ENCODE measurements at places on chromosomes 4 and X.

DNA sequence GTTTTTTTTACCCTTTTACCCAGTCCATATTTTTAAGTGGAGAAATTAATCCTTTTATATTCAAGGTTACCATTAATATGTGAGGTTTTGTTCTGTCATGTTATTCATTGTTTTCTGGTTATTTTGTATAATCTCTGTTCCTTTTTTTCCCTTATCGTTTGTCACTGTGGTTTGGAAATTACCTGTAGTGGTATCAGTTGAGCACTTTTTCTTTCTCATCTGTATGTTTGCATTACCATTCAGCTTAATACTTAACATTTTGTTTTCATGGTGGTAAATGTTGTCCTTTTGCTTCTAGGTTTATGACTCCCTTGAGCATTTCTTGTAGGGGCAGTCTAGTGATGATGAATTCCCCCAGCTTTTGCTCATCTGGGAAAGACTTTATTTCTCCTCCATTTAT lies 6.6 kb downstream of the ETDC start:
- DNase-seq = no peak

DNA sequence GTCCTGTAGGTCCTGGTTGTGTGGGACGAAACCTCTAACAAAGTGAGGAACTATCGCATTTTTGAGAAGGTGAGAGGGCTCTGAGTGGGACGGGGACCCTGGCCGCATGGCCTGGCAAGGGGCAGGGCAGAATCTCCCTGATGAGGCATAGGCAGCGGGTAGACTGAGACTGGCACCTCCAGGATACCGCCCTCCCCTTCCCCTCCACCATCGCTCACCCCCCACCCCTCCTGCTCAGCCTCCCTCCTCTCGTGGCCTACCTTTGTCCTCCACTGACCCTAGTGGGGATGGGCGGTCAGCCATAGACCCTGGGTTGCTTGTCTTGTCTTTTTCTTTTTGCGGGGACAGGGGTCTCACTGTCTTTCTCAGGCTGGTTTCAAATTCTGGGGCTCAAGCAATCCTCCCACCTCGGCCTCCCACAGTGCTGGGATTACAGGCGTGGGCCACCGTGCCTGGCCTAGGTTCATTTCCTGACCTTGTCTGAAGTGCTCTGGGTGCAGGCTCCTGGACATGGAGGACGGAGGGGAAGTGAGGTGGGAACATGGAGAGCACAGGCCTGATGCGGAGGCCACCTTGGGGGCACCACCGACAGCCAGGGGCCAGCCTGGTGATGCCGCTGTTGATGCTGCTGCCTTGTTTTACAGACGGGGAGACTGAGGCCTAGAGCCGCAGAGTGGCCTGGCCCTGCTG lies 10.5 kb upstream of the ADD1 start:
- DNase-seq = no peak

- no peak for DNase-seq
Measured at GRCh38 chr4:55008166-55009056, 117.0 kb downstream of the KDR start.

GRCh38 chrX:103739421-103739820 lies 28.7 kb downstream of the TMEM31 start:
- DNase-seq = no peak

GRCh38 chr4:156998500-156999174 lies 27.0 kb upstream of the PDGFC start:
- DNase-seq = no peak

DNA sequence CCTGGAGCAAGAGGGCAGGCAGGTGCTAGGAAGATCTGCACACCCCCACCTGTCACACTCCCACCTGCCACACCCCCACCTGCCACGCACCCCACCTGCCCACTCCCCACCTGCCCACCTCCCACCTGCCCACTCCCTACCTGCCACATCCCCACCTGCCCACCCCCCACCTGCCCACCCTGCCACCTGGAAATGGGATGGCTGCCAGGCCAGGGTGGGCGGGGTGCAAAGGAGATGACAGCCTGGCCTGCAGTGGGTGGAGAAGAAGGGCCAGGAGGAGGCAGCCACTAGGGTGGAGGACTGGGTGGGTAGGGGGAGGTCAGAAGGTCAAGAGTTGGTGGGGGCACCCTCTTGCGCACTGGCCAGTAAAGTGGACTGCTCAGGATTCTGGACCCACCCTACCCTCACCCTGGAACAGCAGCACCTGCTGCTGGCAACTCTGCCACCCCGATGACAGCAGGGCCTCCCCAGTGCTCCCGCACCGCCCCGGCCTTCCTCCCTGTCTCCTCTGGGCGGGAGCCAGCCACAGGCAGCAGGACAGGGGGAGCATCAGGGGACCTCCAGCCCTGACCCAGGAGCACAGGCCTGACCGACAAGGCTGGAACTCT lies 66.8 kb upstream of the NKX1-1 start:
- DNase-seq = no peak

GRCh38 chr4:168604496-168605373 lies 107.9 kb downstream of the PALLD start:
- DNase-seq = no peak

DNA sequence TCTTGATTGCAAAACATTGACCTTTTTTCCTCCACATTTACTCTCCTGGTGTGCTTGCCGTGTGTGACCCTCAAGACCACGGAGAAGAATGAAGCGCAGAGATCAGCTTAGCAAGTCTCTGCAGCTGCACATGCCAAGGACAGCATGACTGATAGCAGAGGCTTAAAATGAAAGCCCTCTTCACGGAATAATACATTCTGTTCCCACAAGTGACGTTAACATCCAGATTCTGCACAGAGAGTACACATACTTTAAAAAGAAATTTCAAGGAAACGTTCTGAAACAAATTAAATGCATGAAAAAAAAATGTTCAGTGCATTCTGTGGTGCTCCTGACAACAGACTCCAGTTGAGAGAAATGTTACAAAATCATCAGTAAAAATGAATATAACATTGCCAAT lies 60.9 kb downstream of the SLC7A11 start:
- no peak for DNase-seq

DNA sequence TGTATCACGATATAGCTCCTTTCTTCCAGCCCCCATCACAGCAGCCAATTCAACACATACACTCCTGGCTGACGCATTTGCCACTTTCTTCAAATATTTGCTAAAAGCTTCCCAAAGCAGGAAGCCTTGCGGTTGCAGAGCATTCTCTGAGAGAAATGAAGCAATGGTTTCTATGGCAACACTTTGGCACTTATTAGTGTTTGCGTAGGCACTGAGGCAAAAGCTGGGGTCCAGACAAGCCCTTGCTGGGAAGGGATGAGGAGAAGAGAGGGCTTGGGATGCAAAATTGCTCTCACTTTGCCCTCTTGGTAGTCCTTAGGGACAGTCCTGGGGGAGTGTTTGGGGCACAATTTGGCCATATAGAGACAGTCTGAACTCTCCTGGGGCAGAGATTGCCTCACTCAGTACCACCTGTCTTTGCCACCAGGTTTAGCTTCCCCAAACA lies 55.0 kb upstream of the PAK3 start:
- DNase-seq = no peak

All from stimulated activated CD4-positive, alpha-beta T cell treated with anti-CD3 and anti-CD28 coated beads, Interleukin-1b, Interleukin-23, amount 100 ng/mL, for 24 hours (primary cell).